Activated naive CD4-positive, alpha-beta T cell treated with Interleukin-2 at 50 U/mL for 16 hours (primary cell): ENCODE measurements at places on chromosomes 1 and 21.

DNA sequence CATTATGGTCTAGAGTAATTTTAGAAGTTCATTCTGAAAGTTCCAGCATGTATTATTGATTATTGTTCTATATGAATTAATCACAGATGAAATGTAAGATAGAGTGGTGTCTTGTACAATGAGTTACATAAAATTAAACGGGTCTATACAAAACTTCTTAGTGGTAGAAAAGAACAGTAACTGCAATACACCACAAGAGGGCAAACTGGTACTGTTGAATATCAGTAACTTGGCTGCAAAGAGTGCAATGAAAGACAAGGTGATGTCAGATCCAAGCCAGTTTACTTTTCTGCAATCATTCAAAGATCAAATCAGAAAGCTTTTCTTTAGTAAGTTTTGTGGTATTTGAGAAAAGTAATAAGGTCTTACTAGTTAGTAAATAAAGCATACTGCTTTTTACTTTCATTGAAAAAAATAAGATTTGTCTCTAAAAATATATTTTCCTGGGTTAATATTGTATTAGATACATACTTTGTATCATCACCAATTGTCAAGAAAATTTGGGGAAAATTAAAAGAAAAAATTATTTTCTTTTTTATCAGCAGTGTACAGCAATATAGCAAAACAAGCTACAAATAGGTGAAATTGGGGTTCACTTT, 66.4 kb upstream of the BTG3 start:
- DNase-seq = no peak

- no peak for DNase-seq
Observed at GRCh38 chr1:3002349-3003038, 18.8 kb upstream of the ACTRT2 start.

DNA sequence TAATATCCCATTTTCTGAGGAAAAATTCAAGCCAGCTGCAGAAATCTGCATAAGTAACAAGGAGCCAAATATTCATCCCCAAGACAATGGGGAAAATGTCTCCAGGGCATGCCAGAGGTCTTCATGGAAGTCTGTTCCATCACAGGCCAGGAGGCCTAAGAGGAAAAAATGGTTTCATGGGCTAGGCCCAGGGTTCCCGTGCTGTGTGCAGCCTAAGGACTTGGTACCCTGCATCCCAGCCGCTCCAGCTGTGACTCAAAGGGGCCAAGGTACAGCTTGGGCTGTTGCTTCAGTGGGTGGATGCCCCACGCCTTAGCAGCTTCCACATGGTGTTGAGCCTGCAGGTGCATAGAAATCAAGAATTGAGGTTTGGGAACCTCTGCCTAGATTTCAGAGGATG, 173.5 kb downstream of the LMX1A start:
- no peak for DNase-seq

GRCh38 chr1:111205714-111206050, 5.2 kb upstream of the DENND2D start:
- no peak for DNase-seq

DNA sequence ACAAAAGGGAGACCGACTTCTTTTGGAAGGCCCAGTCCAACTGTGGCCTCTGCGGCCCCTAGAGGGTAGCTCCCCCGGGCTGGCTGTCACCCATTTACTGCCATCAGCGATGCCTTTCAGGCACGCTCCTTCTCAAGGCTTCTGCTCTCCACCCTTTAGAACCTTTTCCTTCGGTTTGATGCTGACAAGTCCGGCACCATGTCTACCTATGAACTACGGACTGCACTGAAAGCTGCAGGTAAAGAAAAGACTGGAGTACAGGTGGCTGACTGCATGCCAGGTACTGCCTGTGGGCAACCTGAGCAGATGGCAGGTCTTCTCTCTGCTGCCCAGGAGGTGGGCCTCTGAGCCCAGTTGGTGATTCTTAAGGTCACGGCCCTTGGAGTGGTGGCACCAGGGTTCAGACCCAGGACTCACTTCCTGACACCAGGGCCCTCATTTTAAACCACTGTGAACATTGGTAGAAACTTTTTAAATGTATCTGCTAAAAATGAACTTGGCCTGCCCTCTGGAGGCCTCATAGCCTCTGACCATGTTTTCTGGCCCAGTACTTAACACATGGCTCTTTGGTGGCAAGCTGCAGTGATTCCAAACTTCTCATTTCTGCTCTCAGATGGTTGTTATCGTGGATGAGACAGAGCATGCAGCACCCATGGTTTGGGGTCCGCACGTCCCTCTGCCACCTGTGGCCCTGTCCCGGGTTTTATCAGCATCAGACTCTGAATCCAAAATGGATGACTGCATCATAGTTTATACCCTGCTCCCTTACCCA, 45.7 kb downstream of the CAPN9 start:
- DNase-seq = no peak

DNA sequence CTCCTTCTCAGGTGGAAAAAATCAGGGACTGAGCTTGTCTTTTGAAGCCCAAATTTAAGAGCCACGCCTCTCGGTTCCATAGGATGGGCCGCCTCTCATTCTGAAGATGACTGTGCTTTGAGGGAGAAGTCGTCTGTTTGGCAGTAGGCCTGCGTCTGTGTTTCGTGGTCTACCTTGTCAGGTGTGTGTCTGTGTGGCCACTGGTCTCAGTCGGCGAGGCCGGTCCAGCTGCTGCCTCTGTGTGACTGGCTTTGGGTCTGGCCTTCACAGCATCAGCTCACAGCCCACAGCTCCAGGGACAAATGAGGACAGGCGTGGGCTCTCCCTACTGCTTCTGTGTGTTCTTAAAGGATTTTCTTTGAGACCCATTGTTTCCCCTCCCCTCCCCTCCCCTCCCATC, 50.3 kb downstream of the B3GALT5 start:
- DNase-seq = no peak

- no peak for DNase-seq
Observed at GRCh38 chr1:47681735-47682134, 243.9 kb downstream of the FOXD2 start.

DNA sequence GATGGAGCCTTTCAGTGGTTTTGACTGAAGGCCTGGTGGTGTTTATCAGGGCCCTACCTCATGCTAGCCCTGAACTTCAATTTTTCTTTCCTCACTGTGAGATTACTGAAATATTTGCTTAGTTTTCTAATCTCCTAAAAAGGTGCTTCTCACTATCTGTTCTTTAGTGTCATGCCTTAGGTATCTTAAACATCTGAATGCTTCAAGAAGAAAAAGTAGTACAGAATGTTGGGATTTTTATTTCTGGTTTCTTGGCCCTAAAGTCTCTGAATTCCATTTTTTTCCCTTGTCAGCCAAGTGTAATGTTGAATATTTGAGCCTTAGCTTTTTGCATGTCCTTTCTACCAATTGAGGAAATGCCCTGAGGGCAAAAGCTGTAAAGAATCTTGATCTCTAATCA, 47.9 kb upstream of the PRKACB start:
- no peak for DNase-seq

DNA sequence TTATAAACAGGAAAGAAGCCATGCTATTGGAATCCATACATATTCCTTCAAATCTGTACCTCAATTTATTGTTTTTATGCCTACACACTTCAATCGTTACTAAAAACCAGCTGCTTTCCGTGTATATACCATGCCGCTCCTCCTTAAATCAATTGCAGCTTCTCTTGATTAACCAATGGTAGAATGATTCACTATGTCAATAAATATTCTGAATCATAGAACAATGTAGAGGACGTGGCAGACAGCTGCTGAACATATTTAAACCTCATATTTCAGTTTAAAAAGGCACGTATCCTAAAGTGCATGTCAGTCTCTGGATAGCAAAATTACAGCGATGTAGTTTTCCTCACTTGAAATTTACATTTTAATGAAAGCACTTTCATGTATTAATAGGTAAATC, 100.4 kb downstream of the MRPL39 start:
- DNase-seq = no peak

DNA sequence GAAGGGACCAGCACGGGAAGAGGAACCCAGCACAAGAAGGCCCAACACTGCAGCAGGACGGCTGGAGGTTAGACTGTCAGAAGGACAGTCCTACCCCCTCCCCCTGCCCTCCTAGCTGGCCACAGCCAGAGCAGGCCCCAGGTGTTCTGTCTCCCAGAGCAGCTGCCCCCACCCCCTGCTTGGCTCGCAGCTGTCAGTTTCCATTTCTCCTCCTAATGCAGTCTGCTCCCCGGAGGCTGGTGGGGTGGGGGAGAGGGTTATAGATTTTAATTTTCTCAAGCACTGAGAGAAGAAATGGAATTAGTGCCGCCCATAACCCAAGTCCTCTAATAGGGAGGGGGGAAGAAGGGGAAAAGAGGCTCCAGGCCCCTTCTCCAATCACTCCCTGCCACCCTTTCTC, 13.0 kb upstream of the PEAR1 start:
- DNase-seq = no peak

GRCh38 chr1:244839656-244840055, 4.2 kb downstream of the COX20 start:
- no peak for DNase-seq

- DNase-seq = no peak
Observed at GRCh38 chr1:7399514-7400125, 371.5 kb upstream of the VAMP3 start.

DNA sequence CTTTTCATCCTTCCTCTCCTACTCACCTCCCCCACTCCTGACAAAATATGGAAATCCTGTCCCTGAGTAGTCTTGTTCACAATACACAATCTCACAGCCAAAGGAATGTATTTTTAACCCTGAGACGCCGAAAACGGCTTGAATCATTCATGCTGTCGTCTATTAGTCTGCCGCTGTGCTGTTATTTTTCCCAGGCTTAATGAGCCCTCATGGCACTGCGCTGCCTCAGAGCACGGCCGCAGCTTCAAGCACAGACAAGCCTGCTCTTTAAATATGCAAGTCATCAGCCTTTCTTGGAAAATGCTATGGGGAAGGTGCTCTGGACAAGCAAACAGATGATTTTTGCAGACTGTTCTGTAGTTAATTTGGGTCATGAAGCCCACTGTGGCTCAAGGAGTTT, 302.7 kb downstream of the DISC1 start:
- DNase-seq = no peak

DNA sequence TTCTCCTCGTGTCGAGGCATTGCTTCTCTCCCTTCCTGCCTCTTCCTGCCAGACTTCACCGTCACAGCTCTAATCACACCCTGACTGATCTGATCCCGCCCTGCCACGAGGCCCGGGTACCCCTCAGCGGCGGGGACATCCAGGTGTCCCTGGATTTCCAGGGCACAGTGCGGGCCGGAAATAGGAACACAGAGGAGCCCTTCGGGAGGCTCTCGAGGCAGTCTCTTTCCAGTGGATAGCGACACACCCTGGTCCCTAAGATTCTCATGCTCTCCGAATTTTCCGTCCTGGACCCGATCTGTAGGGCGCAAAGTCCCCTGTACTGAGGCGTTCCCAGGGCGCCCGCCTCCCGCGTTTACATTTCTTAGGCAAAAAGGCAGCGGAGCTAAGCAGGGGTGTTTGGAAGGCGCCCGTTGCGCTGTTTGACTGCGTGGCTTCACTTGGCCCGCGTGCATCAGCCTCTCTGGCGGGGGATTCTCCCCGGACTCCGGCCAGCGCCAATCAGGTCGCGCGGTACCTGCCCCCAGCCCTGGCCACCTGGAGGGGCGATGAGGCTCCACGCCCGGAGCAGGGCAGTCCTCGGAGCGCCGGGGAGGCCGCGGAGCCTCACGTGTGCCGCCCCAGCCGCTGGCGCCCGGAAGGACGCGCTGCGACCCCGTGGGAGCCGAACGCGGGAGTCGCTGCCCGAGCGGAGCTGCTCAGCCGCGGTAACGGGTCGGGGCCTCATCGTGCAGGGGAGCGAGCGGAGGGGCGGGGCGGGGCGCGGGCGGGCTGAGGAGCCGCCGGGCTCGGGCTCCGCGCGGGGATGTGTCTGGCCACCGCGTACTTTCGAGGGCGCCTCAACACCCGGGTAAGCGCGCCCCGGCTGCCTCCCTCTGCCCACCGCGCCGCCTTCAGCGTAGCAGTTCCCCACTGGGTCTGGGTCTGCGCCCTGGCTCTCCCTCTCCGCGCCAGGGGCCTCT, at the start of gene FAM163A:
TSS of gene FAM163A (plus strand) at position 575 of the 962 bp plus-strand sequence. CDS start 69,807 bp downstream, outside the sequence.
- DNase-seq = no peak

GRCh38 chr21:30194701-30195299, 21.1 kb downstream of the CLDN8 start:
- no peak for DNase-seq

- DNase-seq = no peak
Observed at GRCh38 chr1:217273866-217274265, 357.0 kb downstream of the GPATCH2 start.

- no peak for DNase-seq
Observed at GRCh38 chr1:9816199-9816598, 7.6 kb downstream of the CLSTN1 start.

- DNase-seq = no peak
Observed at GRCh38 chr21:21722731-21723130, 724.5 kb downstream of the NCAM2 start.

DNA sequence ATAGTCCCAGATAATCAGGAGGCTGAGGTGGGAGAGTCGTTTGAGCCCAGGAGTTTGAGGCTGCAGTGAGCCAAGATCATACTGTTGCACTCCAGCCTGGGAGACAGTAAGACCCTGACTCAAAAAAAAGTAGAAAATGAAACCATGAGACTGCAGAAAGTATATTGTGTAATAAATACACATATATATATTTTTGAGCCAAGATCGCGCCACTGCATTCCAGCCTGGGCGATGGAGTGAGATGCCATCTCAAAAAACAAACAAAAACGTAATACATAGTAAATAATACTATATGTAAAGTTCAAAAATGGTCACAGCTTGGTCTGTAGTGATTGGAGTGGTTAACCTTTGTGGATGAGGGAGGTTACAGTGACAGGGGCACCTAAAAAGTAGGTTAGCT, 9.7 kb downstream of the BRDT start:
- no peak for DNase-seq

GRCh38 chr1:78255846-78256245, 210.1 kb downstream of the GIPC2 start:
- DNase-seq = no peak

DNA sequence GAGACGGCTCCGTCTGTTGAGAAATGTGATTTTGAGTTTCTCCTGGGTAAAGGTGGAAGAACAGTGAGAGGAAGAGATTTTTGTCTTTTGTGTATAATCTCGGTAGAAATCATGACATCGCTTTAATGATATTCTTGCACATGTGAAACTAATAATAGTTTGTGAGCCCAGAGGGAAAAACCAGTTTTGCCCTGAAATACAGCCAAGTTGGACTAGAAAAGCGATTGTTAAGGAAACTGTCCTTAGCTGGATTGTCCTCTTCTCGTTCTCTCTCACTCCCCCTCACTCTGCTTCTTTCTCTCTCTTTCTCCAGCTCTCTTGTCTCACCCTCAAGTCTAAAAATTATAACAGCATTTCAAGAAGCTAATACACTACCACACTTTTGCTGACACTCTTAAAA, 17.1 kb downstream of the KCNJ6 start:
- DNase-seq = no peak

- peak; percentile 93 for DNase-seq
Observed at GRCh38 chr1:37553927-37554808, at the start of gene SNIP1. TSS of gene SNIP1 (minus strand) at chr1:37554293. CDS start at chr1:37554229, 64 bp downstream.
